ENCODE measurements at places on chromosomes 4 and X.
A peak's percentile ranks its signal among the peaks of the same experiment; 100 is the strongest.

GRCh38 chrX:46376246-46376885 lies 168.9 kb downstream of the ZNF674 start:
- DNase-seq = peak; percentile 67

DNA sequence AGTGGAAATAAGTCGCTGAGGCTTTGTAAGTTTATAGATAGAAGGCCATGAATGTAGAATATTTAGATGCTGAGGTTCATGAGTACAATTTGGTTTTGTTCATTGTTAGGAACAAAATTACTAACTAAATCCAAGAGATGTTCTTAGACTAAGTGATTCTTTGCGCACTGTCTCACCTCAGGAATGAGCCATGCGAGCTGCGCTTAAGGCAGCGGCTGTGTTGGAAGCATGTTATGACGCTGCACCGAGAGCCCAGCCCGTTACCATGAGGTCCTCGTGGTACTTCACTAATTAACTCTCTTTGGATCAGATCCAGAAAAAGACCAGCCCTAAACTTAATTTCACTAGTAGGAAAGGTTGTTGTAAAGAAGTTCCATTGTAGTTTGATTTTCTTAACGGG lies 166.2 kb downstream of the RAPGEF2 start:
- no peak for DNase-seq

DNA sequence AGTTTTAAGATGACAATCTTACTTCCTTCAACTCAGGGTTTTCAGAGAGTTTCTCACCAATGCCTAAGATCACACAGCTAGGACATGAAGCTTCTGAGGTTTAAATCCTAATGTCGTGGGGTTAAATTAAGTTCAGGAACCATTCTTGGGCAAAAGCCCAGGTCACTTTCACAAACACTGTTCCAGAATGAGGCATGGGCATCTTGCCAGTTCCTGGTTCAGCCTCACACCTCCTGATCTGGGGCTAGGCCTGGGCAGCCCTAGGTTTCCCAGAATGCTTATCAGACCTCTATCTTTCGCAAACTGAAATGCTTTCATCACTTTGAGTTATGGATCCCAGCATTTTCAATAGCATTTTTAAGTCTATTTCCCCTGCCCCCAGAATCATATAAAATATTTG lies 224.8 kb upstream of the EDA2R start:
- no peak for DNase-seq

DNA sequence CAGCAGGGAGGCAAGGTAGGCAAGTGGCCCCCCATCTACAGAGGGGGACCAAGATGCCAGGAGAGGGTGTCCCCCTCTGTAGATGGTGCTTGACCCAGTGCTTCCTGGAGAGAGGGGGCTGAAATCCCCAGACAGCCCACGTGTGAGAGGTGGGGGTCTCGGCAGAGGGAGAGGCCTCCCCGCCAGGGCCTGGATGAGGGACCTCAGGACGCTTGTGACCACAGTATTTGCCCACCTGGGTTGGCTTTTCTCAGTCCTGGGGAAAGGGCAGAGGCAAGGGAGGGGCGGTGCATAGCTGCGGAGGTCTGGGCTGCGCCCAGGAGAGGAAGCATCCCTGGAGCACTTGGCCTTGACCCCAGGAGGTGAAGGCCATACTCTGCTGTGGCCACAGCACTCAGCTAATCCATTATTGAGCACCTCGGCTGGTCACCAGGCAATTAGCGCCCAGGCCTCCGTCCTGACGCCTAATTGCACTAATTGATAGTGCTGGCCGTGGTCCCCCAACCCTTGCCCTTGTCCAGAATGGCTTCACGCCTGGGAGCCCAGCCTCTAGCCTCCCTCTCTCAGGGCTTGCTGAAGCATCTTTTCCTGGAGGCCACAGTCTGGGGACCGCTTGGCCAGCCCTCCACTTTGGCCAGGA lies 30.7 kb downstream of the HMX1 start:
- DNase-seq = no peak

- DNase-seq = no peak
These were observed 37.9 kb downstream of the RAP2C start for GRCh38 chrX:132181364-132181763.

- DNase-seq = peak; percentile 44
These were observed 25.8 kb downstream of the ZNF630 start for GRCh38 chrX:48045410-48046311.

- peak; percentile 53 for DNase-seq
These were observed 21.1 kb upstream of the PIGA start for GRCh38 chrX:15356444-15356843.

- no peak for DNase-seq
These were observed 68.4 kb upstream of the SCML1 start for GRCh38 chrX:17668929-17669328.

DNA sequence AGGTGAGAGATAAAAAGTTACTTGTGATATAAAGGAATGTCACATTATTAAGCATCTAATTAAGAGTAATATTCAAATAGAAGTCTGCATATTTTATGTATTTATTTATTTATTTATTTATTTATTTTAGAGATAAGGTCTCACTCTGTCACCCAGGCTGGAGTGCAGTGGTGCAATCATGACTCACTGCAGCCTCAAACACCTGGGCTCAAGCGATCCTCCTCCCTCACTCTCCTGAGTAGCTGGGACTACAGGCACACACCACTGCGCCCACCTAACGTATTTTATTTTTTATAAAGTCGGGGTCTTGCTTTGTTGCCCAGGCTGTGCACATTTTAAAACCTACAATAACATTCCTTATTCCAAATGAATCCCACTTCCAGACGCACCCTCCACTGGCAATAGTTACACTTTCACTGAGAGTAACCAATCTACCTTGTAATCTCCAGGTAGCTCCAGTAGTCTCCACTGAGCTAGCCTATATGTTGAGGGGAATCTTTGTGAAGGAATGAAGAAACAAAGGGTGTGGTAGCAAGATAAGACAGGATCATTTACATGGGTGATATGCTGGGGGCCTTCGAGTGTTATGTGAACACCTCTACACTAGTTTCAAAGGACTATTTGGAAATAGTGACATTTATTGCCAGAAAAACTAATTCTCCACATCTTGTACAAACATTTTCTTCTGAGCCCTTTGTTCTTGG lies 11.9 kb downstream of the SH3D19 start:
- DNase-seq = no peak

- DNase-seq = no peak
These were observed 28.8 kb downstream of the ING2 start for GRCh38 chr4:183533698-183534097.

DNA sequence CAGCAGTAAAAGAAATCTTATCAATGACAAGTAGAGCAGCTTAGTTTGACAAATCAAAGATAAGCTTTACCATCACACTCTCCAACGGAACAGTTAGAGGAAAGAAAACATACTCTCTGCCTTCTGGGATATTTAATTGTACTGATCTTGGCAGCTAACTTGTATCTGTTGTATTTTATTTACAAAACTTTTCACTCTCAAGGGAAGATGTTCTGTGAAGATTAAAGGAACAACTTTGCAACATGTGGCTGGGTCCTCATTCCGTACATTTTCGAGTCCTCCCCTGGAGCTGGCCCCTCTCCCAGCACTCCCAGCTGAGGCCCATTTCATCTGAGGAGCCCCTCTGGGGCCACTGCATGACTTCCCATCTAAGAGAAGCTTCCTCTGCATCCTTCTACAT lies 74.4 kb downstream of the RPS3A start:
- peak; percentile 78 for DNase-seq

DNA sequence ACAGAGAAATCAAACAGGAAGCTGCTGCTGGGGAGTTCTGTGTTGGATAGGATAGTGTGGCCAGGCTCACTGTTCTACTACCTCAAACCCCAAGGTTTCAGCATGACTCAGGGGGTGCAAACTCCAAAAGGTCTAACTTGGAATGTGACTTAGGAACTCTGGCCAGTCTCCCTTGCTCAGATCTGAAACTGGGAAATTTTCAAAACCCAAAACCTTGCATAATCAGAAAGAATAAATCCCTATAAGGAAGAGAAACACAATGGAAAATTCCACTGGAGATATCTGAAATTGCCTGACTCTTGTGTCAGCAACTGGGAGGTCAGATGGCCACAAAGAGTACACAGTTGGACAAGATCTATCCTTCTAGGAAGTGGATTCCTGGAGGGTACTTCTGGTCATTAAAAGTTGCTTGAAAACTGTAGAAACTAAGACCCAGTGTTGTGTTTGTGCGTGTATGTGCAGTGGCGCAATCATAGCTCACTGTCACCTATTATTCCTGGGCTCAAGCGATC lies 58.0 kb downstream of the PPEF2 start:
- peak; percentile 96 for DNase-seq

DNA sequence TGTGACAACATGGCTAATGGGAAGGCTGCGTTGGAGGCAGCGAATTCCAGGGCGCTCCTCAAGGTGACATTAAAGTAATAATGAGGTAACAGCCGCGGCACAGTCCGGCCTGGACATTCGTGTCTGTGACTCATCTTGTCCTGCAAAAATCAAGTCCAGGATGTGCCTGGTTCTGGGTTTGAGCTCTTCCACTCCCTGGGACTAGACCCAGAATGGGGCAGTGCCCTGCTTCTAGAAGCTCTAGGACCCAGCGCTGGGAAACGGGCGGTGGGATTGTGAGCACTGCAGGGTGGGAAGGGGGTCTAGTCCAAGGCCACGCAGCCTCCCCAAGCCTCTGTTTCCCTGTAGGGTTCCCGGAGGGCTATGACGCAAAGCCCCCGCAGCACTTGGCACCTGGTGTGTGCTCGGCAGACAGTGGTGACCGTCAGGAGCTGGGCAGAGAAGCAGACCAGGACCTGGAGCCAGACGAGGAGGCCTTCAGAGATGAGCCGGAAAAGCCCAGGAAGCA lies 34.9 kb downstream of the HMX1 start:
- no peak for DNase-seq

GRCh38 chr4:60780874-60781273 lies 419.3 kb upstream of the ADGRL3 start:
- DNase-seq = no peak

- no peak for DNase-seq
These were observed 23.7 kb downstream of the ABCG2 start for GRCh38 chr4:88134536-88135355.

DNA sequence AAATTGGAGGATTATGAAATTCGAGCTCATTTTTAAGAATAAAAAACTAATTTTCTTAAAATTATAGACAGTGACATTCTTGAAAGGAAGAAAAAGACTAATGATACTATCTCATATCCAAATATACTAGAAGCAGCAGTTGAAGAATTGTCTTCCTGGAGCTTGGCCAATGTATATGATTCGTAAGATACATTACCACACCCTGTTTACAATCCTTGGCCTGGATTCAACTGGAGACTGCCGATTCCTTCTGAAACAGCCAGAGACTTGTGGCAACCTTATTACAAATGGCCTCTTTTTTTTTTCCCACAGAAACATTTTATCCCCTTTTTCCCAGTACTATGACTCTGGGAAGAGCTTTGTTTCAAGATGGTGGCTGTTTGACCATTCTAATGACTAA lies 571.2 kb upstream of the FAT1 start:
- peak; percentile 35 for DNase-seq

DNA sequence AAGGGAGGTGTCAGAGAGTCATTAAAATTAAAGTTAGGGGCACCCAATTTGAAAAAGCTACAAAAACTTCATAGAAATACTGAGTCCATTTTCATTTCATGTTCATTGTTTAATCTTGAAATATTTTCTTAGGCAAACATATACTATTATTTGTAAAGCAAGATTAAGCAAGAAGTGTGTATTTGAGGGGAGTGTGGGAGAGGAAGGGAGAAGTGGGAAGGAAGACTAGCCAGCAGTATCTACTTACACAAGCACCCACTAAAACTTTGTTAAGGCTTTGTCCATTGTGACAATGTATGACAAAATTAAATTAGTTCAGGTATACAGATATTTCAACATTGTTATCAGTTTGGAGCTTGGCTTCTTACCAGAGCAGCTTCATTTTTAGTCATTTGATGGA lies 222.9 kb downstream of the ARHGAP24 start:
- DNase-seq = no peak

DNA sequence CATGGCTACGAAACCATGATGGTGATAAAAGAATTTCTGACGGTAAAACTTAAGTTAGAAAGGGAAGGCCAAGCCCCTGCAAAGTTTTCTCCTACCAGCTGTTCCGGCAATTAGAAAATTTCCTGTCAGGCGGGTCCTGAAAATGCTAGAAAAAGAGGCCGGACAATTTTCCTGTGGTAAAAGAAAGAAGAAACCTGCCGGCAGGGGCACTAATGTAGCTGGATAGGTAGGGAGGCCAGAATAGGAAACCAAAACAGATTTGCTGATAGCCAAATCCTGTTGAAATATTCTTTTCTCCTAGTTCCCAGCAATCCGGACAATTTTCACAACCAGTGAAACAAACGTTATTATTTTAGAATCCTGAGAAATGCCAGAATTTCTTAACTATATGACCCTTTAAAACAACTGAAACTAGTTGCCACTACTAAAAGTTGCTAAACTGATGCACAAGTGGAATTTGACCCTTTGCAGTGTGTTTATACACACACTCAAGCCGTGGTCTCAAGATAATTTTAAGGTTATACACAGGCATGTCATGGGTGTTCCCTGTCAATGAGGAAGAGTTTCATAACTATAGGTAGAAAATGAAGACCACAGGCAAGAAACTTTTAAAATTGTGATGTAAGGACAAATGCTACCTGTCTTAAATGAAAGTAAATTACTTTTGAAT lies 47.7 kb downstream of the RPS6KA3 start:
- DNase-seq = no peak

GRCh38 chrX:13570261-13570605 lies 832 bp downstream of the EGFL6 start:
- no peak for DNase-seq
